ENCODE measurements at places on chromosomes 3 and 15.

- no peak for DNase-seq
Observed at GRCh38 chr15:85331655-85332285, 48.6 kb upstream of the AKAP13 start.

GRCh38 chr3:44321335-44321734, 17.2 kb upstream of the TCAIM start:
- no peak for DNase-seq

GRCh38 chr15:74399100-74399499, 31.7 kb upstream of the CYP11A1 start:
- no peak for DNase-seq

GRCh38 chr15:65306551-65306950, 2.1 kb downstream of the RNU5B-1 start:
- DNase-seq = no peak

DNA sequence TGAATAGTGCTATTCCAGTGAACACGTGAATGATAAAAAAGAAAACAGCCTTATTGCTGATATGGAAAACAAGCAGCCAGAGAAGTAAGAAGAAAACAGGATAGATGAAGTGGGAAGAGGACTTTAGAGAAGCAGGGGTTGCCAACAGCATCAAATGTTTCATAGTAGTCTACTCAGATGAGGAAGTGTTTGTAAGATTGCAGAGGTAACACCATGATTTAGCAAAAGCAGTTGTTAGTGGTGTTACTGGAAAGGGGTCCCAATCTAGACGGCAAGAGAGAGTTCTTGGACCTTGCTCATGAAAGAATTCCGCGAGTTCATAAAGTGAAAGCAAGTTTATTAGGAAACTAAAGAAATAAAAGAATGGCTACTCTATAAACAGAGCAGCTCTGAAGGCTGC, 108.8 kb upstream of the MCTP2 start:
- DNase-seq = no peak

- no peak for DNase-seq
Observed at GRCh38 chr3:31934018-31934417, 47.0 kb downstream of the OSBPL10 start.
